Activated CD8-positive, alpha-beta memory T cell treated with anti-CD3 and anti-CD28 coated beads for 4 hours (primary cell): ENCODE measurements at places on chromosomes 6 and 20.

GRCh38 chr6:24480705-24481104, 8.7 kb downstream of the GPLD1 start:
- DNase-seq, result no peak

- no peak for DNase-seq
Observed at GRCh38 chr6:169794317-169795055, 43.1 kb downstream of the ERMARD start.

GRCh38 chr20:21230686-21231085, 72.4 kb upstream of the XRN2 start:
- DNase-seq, result no peak

DNA sequence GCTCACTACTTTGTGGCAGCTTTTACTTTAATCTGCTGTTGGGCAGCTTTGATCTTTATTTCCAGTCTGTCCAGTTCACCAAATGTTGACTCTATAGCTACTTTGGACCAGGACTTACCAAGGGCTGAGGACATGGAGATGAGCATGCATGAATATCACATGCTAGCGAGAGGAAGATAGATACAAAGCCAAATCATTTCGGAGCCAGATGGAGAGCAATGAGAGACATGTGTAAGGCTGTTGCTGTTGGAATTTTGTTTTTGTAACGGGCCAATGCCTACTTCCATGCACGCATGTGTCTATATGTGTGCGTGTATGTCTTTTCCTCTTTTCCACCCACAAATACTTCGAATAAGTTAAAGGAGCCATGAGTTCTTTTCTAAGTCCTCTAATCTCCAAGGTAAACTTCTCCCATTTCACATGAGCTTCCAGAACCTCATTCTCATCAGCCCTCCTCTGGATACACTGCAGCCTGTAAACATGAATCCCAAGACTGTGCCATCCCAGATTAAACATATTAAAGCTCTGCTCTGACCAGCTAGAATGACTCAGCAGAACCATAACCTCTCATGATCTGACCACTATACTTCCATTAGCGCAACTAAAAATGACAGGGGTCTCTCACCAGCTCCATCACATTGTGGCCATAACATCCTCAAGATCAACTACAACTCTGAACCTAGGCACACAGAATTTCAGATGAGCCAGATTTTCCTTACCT, 160.7 kb downstream of the LRFN2 start:
- no peak for DNase-seq

DNA sequence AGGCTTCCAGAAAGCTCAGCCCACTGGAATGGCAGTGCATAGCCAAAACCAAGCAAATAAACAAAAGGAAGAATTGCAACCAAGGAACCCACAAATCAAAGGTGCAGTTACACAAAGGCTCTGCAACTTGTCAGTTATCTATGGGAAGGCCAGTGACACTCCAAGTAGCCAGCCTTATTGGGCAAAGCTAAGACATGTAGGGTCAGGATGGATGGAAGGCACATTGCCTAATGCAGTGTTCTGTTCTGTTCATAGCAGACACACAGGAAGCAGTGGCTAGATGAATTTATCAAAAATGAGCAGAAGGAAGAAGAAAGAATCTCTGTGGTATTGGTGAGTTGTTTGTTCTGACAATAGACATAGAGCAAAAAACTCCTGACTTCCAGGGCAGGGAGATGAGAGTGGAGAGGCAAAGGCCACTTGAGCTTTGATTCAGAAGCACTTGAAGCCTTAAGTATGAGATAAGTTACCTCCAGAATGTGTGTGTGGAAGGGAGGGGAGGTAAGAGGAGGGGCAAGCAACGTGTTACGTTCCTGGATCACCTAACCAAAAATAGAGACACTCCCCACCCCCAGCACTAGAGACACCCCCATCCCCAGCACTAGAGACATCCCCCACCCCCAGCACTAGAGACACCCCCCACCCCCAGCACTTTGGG, 57.9 kb upstream of the AKAP12 start:
- DNase-seq, result no peak

GRCh38 chr20:33490023-33490933, at the start of gene CBFA2T2:
TSS of gene CBFA2T2 (plus strand) at chr20:33490096. CDS start at chr20:33490268, 172 bp downstream.
- DNase-seq, result no peak

DNA sequence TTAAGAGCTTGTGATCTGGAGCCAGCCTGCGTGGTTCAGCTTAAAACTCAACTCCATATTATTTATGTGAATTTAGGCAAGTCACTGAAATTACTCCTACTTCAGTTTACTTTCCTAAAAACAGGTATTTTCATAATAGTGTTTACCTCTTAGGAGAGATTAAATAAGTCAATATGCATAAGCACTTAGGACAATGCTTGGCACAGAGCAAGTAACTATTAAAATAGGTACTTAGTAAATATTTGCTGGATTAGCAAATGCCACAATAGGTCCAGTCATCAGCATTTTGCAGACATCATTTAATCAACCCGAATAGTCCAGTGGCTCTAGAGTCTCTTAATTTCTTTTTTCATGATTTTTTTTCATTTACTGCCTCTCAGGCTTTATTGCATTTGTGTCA, 78.6 kb upstream of the PTPRK start:
- no peak for DNase-seq

- no peak for DNase-seq
Observed at GRCh38 chr20:44467289-44467883, 8.3 kb upstream of the TTPAL start.
